ENCODE measurements at places on chromosomes 2 and 18.

DNA sequence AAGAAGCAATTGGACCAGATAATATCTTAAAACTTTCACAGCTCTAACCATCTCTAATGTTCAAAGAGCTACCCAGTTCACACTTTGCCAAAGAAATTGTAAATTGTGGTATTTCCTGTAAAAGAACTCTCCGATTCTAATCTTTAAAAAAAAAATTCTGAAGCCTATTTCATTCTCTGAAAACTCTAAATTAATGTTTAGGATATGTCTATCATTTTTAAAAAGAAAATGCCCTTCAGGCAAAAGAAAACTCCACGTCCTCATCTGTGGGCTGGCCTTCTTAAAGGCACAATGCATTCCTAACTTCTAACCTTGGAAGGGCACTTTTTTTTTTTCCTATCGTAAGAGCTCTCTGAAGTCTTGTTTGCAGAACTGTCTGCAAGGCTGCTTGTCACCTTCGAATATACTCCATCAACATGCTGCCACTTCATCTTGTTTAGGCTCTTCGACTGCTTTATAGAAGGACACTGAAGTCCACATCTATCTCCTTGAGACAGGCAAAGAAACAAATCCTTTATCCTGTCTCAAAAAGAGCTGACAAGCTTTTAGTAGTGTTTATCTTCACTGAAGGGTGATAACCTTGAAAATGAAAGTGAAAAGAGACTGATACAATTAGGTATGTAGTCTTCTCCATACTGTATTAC lies 124.3 kb upstream of the SLC39A10 start:
- peak; percentile 67 for DNase-seq

DNA sequence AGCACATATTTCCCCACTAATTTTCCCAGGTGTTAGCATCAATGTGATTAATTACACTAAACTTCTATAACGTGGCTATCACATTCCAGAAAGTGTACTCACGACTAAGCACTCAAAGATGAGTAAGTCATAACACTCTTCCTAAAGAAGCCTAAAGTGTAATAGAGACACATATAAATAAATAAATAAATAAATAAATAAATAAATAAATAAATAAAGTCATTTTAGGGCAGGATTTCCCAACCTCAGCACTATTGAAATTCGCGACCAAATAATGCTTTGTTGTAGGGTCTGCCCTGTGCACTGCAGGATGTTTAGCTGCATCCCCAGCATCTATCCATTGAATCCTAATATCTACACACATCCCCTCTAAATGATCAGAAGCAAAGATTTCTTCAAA lies 390.9 kb downstream of the CDH7 start:
- no peak for DNase-seq

DNA sequence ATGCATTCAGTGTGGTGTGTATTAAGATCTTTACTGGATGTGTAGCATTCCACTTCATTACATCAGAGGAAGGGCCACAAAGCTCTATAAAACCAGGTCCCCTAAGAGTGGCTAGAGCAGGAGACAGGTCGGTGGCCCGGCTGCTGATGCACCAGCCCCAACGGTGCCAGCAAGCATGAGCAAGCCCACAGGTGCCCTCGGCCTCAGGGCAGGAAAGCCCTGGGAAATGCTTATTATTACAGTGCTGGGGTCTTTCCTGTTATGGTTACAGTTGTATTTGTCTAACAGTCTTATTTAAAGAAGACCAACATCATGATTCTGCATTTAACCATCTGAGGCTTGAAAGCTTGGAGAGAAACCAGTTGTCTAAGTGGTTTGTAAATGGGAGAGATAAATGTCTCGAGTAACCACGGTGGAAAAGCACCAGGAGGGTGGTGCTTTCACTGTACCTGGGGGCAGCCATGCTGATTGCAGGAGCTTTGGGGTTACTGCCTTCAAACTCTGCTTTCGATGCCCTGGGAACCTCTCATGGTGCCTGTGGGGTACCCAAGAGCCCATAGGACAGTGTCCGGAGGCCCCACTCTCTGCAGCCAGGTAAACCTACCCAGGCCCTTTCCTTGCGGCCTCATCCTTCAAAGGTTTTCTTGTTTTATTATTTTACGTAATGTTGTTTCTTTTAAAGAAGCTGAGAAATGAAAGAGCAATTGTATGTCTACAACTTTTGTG lies 133.1 kb downstream of the SH3RF3 start:
- DNase-seq = no peak

GRCh38 chr2:37338933-37339332 lies 5.5 kb upstream of the QPCT start:
- DNase-seq = no peak

DNA sequence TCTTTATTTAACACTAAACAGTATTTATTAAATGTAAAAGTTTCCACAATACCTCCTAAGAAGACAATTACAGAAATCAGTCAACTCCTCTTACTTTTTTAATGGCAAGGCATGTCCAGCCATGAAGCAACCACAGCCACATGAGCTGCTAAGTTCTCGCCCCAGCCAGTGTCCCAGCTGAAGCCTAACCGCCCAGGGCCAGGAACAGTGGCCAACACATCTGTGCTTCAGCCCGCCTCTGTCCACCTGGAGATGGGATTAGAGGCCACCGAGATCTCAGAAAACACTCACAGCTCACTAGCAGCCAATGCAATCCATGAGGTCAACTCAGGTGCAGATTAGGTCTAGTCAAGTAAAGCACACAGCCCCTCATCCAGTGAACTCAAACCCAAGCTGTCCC lies 40.2 kb downstream of the PID1 start:
- no peak for DNase-seq

- DNase-seq = no peak
These were observed 952.0 kb downstream of the SLC4A3 start for GRCh38 chr2:220579452-220579851.

DNA sequence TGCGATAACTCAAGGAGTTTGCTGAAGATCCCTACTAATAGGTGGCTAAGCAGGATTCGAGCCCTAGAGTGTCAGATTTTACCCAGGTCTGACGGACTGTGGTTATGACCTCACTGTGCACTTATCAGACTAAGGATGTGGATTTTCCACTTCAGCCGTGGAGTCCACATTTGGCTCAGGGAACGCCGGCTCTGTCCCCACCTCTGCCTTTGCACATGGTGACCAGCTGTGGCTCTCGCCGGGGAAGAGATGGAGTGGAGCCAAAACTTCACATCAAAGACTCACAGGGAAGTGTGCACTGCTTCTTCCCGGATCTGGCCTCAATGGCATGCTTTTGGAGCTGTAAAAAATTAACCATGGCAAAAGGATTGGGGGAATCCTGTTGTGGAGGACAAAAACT lies 249.3 kb upstream of the APCDD1 start:
- no peak for DNase-seq

DNA sequence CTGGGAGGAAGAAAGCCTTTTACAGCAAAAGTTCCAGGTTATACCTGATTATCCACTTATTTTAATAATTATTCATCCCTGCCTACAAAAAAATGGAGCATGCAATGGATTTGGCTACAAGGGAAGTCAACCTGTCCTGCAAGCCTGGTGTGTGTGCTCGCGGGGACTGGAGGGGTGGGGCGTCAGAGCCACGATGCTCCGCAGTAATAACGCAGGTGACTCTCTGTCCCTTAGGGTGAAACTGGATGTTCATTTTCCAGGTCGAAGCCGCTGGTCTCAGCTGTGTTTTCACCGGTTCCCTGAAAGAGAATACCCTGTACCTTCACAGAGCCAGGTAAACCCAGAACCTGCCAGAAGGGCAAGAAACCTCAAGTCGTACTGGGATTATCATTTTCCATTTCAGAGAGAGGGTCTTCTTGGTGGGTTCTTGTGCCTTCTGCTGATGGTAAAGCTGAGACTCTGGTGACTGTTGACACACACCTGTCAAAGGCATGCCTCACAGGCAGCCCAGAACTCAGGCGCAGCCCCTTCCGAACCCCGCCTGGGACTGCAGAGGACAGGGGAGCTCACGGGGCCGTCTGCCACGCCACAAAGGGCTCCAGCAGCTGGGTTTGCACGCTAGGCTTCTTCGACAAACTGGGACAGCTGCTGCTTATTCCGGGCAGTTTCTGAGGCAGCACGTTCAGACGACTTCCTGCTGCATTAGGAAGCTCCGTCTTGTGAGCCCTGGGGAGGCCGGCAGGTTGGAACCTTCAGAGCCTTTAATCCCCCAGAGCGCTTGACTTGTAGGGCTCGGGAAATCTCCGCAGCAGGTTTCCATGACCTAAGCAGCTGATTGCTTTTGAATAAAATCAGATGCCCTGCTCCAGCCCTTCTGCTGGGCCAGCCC lies 58.6 kb downstream of the KCNG2 start:
- no peak for DNase-seq

DNA sequence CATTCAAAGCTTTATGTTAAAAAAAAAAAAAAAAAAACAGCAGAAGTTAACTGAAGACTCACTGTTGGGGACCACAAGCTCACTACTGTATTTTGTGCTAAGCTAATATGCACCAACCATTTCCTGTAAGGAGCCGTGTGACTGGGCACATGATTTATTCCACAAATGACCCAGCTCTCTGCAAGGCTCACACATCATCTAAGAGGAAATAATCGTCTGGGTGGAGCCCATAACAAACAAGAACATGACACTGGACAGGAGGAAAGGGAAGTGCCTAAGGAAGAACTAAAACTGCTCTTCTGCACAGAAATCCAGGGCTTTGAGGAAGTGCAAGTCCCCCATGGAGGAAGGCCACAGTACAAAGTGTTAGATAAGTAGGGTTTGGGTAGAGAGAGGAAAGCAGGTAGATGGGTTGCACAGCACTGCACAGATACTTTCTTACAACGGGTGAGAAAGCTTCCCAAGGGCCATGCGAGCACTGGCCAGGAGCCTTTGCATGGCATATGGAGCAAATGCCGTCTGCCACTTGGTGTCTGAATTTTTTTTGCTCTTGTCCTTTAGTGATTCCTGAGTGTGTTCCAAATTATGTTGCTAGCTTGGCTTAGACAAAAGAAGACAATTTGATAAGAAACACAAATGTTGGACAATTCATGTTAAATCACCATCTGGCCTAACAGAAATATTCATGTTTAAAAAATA lies 24.4 kb downstream of the NFE2L2 start:
- peak; percentile 65 for DNase-seq

GRCh38 chr2:174281736-174282135 lies 33.4 kb upstream of the OLA1 start:
- DNase-seq = no peak

GRCh38 chr18:36476433-36476832 lies 178.9 kb downstream of the FHOD3 start:
- DNase-seq = no peak

DNA sequence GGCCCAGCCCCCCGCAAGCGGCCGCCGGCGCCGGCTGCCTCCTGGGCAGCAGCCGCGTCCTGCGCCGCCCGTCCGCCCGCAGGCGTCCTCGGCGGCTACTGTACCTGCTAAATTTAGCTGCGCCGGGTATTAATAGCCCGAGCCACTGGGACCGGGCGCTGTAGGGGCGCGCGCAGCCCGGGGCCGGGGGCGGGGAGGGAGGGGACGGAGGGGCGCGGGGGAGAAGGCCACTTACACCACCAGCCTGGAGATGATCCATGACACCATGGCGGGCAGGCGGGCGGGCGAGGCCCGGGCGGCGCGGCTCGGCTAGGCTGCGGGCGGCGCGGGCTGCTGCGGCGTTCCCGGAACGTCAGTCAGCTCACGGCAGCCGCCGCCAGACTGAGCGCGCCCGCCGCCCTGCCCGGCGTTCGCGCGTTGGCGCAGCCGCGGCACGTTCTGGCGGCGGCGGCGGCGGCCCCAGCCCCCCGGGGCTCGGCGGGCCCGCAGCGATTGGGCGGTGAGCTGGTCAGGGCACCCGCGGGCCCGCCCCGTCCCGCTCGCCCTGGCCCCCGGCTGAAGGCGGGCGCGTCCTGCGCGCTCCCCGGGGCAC lies at the start of gene REEP1:
REEP1 (minus strand) TSS at position 383 of the 592 bp plus-strand sequence; CDS start at position 267, 116 bp downstream.
- no peak for DNase-seq

DNA sequence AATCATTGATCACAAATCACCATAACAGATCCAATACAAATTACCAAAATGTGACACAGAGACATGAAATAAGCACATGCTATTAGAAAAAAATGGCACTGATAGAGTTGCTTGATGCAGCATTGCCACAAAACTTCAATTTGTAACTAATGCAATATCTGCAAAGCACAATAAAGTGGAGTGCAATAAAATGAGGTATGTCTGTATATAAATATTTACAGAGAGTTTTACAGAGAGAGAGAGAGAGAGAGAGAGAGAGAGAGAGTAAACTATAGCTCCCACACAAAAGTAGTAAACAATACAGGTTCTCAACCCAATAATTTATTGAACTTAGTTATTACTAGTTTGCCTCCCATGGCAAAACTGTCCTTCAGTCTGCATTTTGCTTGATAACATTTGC lies 1807.0 kb downstream of the SUCLG1 start:
- no peak for DNase-seq

GRCh38 chr18:45666520-45666919 lies 51.2 kb downstream of the SLC14A2 start:
- peak; percentile 68 for DNase-seq

DNA sequence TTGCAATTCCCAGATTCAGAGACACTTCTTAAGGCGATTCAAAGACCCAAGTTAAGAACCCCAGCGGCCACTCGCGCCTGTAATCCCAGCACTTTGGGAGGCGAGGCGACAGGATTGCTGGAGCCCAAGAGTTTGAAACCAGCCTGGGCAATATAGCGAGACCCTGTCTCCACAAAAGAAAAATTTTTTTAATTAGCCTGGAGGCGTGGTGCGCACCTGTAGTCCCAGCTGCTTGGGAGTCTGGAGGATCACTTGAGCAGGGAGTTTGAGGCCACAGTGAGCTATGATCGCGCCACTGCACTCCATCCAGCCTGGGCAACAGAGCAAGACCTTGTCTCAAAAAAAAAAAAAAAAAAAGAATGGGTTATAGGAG lies 585 bp upstream of the ANAPC1 start:
- no peak for DNase-seq

DNA sequence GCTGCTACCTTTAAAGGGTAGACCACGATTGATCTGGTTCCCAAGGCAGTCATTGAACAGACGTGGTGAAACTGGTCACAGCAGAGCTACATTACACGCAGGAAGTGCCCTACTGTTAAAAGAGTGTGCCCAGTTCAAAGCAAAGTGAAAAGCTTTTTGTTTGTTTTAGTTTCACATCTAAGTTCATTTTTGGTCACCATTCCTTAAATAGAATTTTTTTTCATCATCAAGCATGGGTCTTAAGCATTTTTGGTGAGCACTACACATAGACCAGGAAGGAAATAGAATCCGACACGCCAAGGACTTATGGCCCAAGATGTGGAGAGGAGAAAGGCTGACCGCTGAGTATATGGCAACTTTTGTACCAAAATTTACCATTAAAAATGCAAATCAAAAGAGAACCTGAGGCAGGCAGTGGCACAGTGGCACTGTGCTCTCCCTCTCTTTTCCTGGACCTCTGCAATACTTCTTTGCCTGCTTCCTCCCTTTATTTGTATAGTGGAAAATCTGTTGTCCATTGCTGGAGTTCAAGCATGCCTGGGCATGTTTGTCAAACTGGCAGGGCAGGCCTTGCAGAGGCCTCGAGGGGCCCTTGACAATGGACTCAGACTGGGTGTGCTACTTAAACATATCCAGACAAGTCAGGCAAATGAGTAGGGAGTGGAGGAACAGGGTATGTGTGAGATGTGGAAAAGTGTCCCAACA lies 42.6 kb upstream of the HNRNPA3 start:
- no peak for DNase-seq

GRCh38 chr2:228321015-228321414 lies 139.5 kb upstream of the SPHKAP start:
- DNase-seq = no peak

Data from CD4-positive, alpha-beta T cell treated with Interleukin-10 for 1 hour (primary cell).